ENCODE measurements at places on chromosomes 5 and 9.

DNA sequence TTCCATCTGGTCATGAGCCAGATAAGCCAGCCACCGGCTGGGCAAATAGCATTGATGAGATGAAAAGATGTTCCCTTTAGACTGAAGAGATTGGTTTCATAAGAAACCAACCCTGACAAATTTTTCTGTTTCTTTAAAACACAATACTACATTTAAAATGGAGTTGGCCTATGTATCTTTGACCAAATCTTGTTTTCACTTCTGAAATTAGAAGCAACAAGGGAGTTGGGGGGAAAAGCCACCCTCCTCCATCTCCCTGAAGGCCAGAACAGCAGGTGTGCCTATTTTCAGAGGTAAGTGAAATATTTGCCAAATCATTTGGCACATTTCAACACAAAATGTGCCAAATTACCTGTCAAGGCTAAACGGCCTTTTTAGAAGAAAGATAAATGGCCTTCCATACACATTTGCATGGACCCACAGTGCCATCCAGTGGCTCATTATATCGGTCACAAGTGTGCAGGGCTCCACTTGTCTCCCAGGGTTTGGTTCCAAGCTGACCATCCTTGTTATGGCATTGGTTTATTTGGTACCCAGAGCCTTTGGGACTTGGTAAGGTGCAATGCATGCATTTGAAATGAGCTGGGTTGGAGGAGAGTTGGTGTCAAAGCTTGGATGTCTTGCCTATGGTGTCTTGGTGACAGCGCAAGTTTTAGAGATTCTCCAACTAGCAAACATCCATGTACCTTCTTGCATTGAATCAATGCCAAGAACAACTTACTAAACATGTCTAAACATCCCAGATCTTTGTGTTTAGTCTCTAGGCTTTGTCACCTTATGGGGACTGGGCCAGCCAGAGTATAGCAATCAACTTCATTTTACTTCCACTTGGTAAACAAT lies 372.0 kb upstream of the KIF2A start:
- DNase-seq: no peak

DNA sequence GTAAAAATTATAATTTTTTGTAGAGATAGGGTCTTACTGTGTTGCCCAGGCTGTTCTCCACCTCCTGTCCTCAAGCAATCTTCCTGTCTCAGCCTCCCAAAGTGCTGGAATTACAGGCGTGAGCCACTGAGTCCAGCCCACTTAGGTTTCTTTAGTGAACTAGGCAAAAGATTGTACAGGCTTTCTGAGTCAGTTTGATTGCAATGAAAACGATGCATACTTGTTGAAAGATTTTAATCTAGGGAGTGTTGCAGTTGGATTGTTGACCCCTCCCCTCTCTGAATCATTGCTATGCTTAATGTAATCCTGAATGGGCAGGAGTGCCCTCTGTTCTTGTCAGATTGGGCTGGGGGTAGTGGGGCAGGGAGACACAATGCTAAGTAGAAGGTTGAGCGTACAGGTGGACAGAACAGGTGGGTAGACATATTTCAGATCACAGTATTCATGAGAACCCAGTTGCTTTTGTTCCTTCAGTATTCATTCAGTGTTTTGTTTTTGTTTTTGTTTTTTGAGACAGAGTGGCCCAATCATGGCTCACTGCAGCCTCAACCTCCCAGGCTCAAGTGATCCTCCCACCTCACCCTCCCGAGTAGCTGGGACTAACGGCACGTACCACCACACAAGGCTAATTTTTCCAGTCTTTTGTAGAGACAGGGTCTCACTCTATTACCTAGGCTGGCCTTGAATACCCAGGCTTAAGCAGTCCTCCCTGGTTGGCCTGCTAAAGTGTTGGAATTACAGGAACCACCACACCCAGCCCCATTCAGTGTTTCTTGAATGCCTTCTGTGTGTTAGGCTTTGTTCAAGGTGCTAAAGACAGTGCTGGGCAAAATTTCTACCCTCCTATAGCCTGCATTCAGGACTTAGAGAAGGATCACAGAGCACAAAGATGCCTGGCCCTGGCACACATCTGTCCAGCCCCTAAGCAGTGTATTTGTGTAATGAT lies 70.1 kb downstream of the KIAA1958 start:
- DNase-seq: no peak

DNA sequence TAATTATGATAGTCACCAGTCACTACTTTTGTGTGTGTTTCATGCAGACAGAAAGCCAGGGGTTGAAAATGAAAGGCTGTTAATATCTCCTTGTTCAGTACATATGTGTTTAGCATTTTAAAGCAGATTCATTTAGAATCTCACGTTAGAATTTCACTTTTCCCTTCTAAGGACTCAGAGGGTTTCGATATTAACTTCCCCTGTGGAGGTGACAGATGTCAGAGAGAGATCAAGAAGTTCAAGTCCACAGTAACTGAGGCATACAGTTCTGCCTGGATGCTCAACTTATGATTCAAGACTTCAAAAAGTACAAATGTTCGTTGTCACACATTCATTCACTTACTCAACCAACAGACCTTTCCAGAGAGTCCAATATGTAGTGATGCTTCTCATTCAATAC lies 251.1 kb downstream of the EBF1 start:
- DNase-seq: no peak

DNA sequence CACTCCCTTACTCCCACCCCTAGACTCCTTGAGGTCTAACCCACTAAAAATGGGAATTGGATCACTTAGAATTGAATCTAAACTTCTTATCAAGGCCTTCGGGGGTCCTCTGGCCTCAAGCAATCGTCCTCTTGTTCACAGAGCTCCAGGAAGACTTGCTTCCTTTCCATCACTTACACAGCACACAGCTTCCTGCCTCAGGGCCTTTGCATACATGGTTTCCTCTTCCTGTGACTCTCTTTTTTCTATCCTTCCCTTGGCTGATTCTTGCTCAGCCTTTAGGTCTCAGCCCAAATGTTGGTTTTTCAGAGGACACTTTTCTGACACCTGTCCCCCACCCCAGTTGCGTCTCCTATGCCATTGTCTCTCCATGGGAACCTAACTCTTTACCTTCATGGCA lies 50.0 kb upstream of the ALDH1B1 start:
- DNase-seq: no peak

DNA sequence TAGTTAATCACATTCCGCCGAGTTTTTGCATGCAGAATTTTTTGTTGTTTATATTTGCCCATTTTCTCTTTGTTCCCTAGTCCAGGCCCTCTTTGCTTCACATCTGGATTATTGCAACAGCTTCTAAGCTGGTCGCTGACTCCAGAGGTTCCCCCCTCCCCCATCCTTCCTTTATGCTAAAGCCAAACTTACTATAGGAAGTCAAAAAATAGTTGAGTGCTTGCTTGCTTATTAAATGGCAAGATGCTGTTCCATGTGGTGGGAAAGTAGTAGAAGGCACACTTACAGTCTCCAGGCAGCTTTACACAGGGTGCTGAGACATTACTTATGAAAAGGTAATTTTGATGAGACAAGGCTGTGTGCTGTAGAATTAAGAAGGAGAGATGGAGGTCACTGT lies 1.3 kb downstream of the ZBTB34 start:
- DNase-seq: no peak
